Astrocyte (in vitro differentiated cells and primary cell): ENCODE measurements at places on chromosomes 5 and 9.
A peak's percentile ranks its signal among the peaks of the same experiment; 100 is the strongest.

DNA sequence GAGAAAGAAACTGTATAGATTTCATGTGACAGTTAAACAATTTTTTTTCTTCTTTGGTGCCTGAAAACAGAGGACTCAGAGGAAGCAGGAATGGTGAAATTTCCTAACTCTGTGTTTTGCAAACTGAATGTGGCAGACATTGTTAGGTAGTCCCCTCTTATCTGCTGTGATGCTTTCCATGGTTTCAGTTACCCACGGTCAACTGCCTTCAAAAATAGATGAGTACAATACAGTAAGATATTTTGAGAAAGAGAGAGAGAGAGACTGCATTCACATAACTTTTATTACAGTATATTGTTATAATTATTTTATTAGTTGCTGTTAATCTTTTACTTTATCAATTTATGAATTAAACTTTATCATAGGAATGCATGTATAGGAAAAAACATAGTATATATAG lies 627.2 kb downstream of the CCDC171 start:
- no peaks in the 10 kb centered on the region for H3K36me3 ChIP-seq
- DNase-seq, result no peak
- no peak overlapping the region for H3K27ac ChIP-seq
- no peaks in the 10 kb centered on the region for H3K27me3 ChIP-seq
- no peak overlapping the region for H3K4me3 ChIP-seq

DNA sequence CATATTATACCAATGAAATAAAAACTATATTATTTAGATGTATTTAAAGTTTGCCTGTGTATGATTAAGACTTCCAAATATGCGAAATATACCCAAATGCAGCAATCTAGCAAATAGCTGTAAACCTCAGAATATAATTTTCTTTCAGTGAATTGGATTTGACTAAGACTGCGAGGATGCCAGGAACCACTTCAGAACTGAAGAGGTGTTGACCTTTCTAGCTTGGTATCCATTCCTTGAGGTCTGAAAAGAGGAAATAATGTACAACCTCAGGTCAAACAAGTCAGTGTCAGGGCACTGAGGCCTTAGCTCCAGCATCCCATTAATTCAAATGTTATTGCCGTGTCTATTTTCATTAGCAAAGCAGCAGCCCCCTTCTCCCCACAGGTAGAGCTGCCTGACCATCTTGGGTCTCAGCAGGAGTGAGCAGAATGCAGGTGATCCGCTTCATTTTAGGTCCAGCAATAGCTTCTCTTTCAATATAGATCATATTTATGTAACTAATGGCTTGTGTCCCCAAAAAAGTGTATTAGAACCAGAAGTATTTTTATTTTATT lies 100.0 kb downstream of the KIAA1958 start:
- H3K27me3 ChIP-seq, result no peaks in the 10 kb centered on the region
- no peaks in the 10 kb centered on the region for H3K36me3 ChIP-seq
- H3K4me1 ChIP-seq, result no peaks in the 10 kb centered on the region

- no peak for DNase-seq
- H3K36me3 ChIP-seq, result no peaks in the 10 kb centered on the region
- H3K27me3 ChIP-seq, result no peaks in the 10 kb centered on the region
- peak overlapping the region; percentile 67 for H3K4me3 ChIP-seq
Measured at GRCh38 chr5:139481580-139482049, 943 bp downstream of the STING1 start.

- H3K36me3 ChIP-seq, result no peaks in the 10 kb centered on the region
- no peak for DNase-seq
- peak overlapping the region; percentile 69 for H3K4me3 ChIP-seq
- no peaks in the 10 kb centered on the region for H3K27me3 ChIP-seq
- H3K27ac ChIP-seq, result no peak overlapping the region
- H3K4me1 ChIP-seq, result peaks cover 40% of the 10 kb centered on the region
Measured at GRCh38 chr9:134327671-134328231, 1.5 kb downstream of the RXRA start.

GRCh38 chr9:71859939-71860338 lies 51.1 kb downstream of the ABHD17B start:
- no peak overlapping the region for H3K4me3 ChIP-seq
- DNase-seq, result no peak
- H3K27ac ChIP-seq, result no peak overlapping the region
- no peaks in the 10 kb centered on the region for H3K36me3 ChIP-seq
- no peaks in the 10 kb centered on the region for H3K4me1 ChIP-seq

DNA sequence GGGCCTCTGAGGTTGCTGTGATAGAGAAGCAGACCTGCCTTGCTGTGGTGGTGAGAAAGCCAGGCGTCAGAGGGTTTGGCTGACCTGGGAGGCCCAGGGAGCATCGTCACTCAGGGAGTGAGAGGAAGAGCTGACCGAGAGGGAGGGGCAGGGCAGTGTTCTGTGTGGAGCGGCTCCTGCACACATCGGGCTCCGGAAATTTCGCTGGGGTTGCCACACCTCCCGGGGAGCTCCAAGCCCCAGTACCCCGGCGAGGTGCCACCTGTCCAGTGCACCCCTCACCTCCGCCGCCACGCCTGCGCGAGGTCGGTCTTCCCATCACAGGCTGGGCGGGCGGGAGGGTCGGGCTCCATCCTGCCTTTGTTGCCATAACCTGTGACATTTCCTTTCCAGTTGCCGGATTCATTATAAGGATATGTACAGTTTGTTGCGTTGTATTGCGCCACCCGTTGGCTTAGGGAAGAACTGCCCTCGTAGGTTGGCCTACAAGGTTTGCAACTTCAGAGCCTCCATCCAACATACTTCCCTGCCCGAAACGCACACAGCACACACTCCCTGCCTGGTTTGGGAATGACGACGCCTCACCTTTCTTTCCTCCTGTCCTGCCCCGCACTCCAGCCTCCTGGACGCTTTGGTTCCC lies 223.2 kb downstream of the CACNA1B start:
- no peak overlapping the region for H3K27ac ChIP-seq
- no peak for DNase-seq
- no peaks in the 10 kb centered on the region for H3K36me3 ChIP-seq
- no peaks in the 10 kb centered on the region for H3K4me1 ChIP-seq
